ENCODE measurements at places on chromosomes 1 and 21.
A peak's percentile ranks its signal among the peaks of the same experiment; 100 is the strongest.

DNA sequence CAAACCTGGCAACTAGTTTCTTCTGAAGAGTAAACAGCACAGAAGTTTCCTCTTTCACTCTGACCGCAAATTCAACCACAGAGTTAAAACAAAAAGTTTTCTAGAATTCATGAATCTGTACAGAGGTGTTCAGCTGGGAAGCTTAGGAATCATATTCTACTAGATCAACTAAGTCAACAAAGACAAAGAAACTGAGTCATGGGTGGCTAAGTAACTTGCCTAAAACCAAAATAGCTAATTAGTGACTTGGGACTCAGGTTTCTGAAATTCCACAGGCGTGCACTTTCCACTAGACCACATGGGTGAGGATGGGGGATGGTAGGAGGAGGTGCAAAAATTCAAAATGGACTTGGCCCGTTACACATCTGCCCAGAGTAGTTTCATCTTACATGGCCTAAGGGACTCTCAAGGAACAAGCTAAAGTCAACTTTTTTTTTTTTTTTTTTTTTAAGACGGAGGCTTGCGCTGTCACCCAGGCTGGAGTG, 25.8 kb downstream of the PTPN14 start:
- DNase-seq: no peak

DNA sequence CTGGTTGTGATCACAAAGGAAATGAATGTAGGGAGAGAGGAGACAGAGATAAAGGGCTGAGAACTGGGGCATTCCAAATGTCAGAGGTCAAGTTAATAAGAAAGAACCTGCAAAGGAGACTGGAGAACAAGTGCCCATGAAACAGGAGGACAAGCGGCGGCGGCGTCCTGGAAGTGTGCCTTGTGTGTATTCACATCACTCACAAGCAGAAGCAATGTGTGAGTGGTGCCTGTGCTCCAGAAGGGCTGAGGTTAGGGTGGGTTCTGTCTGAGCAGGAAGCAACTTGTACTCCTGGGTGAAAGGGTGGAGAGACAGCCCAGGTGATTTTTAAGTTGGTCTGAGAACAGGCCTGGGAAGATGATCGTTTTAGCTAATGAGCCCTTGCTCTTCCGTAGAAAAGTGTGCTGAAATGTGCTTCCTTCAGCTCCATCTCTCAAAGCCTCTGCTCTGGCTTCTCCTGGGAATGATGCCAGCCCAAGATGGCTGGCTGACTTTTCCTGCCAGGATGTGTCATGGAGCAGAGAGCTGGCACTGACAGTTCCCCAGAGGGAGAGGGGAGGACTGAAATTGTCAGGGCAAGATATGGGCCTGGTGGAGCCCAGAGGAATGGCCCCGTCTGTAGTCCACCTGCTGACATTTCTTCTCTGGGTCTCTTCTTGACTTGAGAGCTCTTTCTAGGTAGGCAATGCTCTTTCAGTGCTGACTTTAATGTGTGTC, 25.1 kb upstream of the PLEKHA6 start:
- DNase-seq: no peak

DNA sequence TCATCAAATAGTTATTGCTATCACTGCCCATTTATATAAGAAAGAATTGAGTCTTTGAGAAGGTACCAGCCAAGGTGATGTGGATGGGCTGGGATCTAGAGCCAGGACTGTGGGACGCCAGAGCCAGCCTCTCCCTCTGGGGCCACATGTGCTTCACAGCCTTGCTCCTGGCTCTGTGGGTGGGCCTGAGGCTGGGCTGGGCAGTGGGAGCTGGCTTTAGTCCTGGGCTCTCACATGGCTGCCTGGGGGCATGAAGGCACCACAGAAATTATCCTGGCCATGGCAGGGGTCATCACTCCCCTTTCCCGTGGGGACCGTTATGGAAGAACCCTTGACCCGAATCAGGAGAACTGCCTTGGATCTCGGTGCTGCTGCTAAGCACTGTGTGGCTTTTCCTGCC, 203.1 kb downstream of the TRABD2B start:
- no peak for DNase-seq

DNA sequence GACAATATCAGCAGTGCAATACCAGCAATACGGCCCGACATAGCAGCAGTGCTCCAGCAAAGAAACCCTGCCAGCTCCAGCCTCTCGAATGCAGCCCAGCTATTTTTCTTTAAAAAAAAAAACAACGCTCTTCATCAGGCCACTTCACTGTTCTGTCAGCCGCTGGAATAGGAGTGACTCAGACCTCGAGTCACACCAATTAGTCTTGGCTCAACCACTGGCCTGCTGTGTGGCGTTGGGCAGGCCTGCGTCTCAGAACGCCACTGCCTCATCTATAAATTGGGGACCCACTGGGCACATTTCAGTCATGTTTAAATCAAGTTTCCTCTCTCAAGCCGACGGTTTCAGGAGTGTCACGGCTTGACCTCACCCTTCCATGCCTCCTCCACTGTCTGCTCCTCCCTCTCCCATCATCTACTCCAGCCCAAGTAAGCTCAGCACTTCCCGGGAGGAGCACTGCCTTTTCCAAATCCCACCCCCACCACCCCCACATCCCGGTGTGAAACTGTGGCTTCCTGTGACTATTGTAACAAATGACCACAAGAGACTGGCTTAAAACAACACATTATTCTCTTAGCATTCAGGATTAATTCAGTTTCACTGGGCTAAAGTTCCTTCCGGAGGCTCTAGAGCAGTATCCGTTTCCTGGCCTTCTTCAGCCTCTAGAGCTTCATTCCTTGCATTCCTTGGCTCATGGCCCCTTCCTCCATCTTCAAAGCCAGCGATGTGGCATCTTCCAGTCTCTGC, 71.9 kb upstream of the EFHD2 start:
- DNase-seq: no peak

- no peak for DNase-seq
Measured at GRCh38 chr1:86517336-86517735, 29.5 kb upstream of the CLCA4 start.

GRCh38 chr1:205680073-205680851, at the start of gene SLC45A3:
TSS of gene SLC45A3 (minus strand) at chr1:205680509. CDS start at chr1:205664656, 15,853 bp downstream.
- DNase-seq: peak; percentile 53

- peak; percentile 40 for DNase-seq
Measured at GRCh38 chr1:195934817-195935553, 673.3 kb downstream of the KCNT2 start.

GRCh38 chr1:41838266-41838665, 80.5 kb downstream of the HIVEP3 start:
- no peak for DNase-seq

DNA sequence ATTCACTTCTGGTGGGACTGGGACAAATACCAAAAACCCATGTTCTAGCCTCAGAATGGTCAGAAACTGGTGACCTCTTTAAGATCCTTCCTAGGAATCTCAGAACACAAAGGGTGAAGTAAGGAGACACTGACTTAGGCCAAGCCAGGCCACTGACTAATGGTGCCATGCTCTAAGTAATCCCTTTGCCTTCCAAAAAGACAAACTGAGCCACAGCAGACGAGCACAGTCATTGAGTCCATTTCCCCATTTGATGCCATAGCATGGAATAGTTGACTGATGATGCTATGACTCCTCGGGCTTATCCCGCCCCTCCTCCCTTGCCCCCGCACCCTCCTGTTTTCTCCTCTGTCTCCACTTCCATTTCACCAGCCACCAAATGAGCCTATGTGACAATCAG, 145.8 kb upstream of the ZNF648 start:
- DNase-seq: no peak

DNA sequence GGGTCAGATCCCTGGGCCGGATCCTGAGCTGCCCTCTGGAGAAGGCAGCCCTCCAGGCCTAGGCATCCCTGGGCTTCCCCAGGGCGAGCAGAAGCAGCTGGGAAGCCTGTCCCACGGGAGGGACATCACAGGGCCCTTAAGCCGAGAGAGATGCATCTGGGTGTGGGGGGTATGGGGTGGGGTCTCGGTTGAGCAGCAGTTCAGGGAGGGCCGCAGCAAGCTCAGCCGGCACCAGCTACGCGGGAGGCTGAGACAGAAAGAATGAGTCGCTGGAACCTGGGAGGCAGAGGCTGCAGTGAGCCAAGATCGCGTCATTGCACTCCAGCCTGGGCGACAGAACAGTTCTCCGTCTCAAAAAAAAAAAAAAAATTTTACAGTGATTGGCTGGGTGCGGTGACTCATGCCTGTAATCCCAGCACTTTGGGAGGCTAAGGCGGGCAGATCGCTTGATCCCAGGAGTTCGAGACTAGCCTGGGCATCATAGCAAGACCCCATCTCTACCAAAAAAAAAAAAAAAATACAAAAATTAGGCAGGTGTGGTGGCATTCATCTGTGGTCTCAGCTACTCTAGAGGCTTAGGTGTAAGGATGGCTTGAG, 37.7 kb downstream of the RRP1 start:
- no peak for DNase-seq

DNA sequence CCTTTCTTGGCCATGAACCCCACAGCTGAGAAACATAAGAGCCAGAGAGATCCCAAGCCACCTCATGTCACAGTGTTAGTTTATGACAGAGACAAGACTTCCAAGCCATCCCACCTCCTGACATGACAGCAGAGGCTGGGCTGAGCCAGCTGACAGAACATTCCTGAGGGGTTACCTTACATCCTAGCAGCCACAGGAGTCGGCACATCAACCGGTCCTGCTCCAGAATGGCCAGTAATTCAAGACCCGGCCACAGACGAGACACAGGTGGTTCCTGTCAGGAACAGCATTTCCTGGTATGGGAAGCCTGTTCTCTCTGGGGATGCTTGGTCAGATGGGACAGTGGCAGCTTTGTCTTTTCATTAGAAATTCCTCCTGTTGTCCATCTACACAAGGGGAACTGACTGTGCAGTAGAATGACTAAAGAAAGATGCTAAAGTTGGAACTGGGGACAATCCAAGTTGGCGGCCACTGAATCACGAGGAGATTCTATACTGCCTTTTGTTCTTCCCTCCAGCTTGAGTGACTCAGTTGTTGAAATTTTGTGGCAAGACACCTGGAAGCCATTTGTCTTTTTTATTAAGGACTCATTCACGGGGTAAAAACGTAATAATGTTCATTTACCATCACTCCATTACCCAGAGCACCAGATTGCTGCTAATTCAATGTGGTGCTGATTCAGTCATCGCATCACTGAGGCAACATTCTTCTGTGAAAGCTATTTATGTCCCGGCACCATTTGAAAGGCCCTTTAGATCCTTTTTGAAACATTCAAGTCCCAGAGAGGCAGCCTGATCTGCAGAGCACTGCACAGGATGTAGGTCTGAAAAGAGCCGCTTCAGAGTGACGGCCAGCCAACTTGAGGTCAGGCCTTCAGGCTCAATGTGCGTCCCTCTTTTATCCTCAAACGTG, 37.2 kb upstream of the NPL start:
- no peak for DNase-seq

- DNase-seq: no peak
Measured at GRCh38 chr21:23247334-23247733, 2249.1 kb downstream of the NCAM2 start.

Measured in NCI-H774 (cell line).